ENCODE measurements at places on chromosomes 3 and 15. TPM values are rescaled to one million over a fixed set of nuclear protein-coding genes. Genes with fewer than 3 reads are reported as not detected.

DNA sequence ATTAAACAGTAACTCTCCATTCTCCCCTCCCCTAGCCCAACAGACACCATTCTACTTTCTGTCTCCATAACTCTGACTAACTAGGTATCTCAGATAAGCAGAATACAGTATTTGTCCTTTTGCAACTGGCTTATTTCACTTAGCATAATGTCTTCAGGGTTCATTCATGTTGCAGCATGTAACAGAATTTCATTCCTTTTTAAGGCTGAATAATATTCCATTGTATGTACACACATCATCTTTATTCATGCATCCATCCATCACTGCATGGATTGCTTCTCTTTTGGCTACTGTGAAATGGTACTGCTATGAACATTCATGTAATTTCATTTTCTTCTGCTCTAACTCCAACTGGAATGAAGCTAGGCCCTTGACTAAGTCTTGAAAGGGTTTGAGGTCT is 2.0 kb upstream of the PTPN23 start:
- H3K36me3 ChIP-seq: no peaks in the 10 kb centered on the region
- no peak overlapping the region for H3K4me3 ChIP-seq

DNA sequence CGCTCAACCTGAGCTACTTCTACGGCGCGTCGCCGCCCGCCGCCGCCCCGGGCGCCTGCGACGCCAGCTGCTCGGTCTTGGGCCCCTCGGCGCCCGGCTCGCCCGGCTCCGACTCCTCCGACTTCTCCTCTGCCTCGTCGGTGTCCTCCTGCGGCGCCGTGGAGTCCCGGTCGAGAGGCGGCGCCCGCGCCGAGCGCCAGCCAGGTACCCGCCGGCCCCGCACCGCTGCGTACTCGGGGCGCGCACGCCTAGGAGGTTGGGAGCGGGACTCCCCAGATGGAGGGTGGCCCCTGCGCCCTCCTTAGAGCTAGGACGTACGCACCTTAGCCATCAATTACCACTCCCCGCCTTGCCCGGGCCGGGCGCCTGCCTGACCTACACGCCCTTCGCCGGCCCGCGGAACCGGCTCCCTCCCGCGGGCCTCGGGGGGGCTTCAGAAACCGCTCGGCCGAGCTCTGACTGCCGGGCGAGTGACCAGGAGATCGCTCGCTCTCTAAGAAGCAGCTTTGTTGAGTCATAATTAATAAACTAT is 466 bp downstream of the NFKBIZ start:
- peak overlapping the region; percentile 96 for H3K27ac ChIP-seq
- H3K4me3 ChIP-seq: peak overlapping the region; percentile 90
- DNase-seq: peak; percentile 77
- H3K4me1 ChIP-seq: peaks cover 39% of the 10 kb centered on the region

DNA sequence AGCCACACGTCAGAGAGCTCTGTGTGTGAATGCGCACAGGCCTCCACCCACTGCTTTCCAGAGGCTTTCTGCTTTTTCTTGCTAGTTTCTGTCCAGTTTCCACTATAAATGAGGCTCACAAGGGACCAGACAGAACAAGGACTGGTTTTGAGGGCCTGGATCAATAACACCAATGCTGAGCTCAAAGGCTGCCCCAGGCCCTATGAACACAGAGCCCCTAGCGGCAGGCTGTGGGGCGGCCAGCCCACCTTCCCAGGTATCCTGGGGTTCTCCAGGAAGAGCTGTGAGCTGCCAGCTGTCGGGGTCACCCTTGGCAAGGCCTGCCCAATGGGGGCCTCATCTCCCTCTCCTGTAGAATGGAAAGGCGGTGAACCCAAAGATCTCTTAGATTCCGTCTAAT is 2.2 kb upstream of the ITIH3 start:
- no peak overlapping the region for H3K27ac ChIP-seq
- DNase-seq: no peak
- no peaks in the 10 kb centered on the region for H3K36me3 ChIP-seq

DNA sequence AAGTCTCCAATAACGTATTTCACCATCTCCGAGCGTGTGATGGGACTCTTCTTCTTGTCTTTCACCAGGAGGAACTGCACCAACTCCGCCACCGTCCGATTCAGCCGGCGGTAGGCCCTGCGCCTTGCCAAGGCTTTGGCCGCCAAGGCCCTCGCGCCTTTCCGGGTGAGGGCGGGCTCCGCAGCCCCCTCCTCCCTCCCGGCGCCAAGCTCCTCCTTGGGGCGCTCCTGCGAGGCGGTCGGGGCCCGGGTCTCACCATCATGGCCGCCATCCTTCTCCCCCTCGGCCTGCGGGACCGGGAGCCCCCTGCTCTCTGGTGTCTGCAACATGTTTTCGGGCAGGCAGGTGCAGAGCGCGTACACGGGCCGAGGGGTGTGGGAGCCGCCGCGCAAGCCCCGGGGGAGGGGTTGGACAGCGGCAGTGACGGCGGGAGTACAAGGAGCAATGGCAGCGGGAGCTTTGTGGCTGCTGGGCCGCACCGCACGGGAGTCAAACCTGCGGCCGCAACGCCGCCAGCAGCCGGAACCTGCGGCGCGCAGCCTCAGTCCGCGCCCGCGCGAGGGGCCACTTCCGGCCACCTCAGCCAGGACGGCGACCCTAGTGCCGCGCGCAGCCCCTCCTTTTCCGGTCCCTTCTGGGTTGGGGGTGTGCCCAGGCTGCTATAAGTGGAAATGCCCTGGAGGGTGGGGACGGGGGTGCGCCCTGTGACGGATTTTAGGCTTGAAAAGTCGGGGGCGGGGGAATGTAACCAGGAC is at the start of gene MAGEF1:
TSS of gene MAGEF1 (minus strand) at position 572 of the 755 bp plus-strand sequence. CDS start at position 329, 243 bp downstream.
- H3K4me1 ChIP-seq: peaks cover 10% of the 10 kb centered on the region
- H3K4me3 ChIP-seq: peak within 1 kb of the TSS; percentile 85
- peak; percentile 83 for DNase-seq
- no peaks in the 10 kb centered on the region for H3K27me3 ChIP-seq
- H3K36me3 ChIP-seq: no peaks in the 10 kb centered on the region
- H3K27ac ChIP-seq: peak within 1 kb of the TSS; percentile 88

DNA sequence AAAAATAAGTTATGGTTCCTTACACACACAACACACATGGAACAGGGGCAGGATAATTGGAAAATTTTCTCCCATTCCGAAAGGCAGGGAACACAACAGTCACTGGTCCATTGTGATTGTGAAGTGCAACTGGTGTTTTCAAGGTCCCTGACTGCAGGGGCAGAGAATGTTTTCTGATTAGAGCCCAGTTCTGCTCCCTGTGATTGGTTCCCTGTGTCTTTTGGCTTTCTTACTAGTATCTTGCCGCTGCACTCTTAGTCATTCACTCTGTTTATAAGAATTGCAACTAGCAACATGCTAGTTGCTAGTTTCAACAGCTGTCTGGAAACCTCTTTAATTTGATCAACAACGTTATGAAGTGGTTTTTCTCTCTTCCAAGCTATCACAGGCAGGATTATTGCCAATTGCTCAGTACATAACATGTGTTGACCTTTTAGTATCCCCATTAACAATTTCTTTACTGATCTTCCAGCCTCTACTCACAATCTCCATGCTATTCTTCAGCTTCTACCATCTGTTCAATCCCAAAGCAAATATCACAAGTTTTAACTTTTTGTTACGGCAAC is 177.5 kb downstream of the EPHA6 start:
- no peak overlapping the region for H3K4me3 ChIP-seq
- no peak overlapping the region for H3K27ac ChIP-seq
- no peak for DNase-seq

- H3K4me3 ChIP-seq: no peak overlapping the region
- H3K36me3 ChIP-seq: no peaks in the 10 kb centered on the region
- H3K27ac ChIP-seq: no peak overlapping the region
- H3K4me1 ChIP-seq: no peaks in the 10 kb centered on the region
- DNase-seq: no peak
These were observed 743.8 kb upstream of the GBE1 start for GRCh38 chr3:82505079-82505756.

- no peak overlapping the region for H3K4me3 ChIP-seq
- no peaks in the 10 kb centered on the region for H3K36me3 ChIP-seq
- no peaks in the 10 kb centered on the region for H3K4me1 ChIP-seq
- H3K27ac ChIP-seq: no peak overlapping the region
- DNase-seq: no peak
- H3K27me3 ChIP-seq: no peaks in the 10 kb centered on the region
These were observed 231.0 kb downstream of the SNRPN start for GRCh38 chr15:25185791-25186190.

DNA sequence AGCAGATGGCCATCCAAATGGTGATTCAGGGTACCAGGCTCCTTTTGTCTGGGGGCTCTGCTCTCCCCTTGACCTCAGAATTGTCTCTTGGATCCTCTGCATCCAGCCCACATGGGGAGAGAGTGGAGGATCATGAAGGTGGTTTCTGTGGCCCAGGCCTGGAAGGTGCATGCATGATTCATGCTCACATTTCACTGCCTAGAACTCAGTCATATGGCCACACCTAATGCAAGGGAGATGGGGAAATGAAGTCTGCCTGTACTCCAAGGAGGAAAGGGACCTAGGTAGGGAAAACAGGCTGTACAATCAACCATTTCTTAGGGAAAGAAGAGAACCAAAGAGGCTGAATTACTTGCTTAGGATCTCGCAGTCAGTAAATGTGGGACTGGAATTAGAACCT is 15.1 kb downstream of the HRG start:
- H3K4me3 ChIP-seq: no peak overlapping the region
- no peaks in the 10 kb centered on the region for H3K27me3 ChIP-seq
- no peaks in the 10 kb centered on the region for H3K36me3 ChIP-seq
- no peak for DNase-seq
- H3K4me1 ChIP-seq: no peaks in the 10 kb centered on the region

DNA sequence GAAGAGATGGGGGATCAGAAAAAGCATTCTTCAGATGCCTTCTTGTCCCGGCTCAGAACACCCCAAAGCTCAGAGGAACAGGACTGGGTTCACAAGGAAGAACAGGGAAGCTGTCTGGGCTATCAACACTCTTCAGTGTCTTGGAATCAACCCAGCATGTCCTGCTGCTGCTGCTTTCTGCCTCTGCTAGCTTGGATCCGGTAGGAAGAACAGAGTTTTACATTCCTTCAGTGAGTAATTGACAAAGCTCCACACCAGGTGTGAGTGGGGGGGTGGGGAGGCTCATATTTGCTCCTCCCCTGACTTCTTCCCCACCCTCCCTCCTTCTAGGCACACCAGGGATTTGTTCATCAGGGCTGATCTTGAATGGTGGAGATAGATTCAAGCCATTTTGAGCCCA is 13.1 kb upstream of the ETV5 start:
- no peak overlapping the region for H3K27ac ChIP-seq
- no peak overlapping the region for H3K4me3 ChIP-seq
- DNase-seq: peak; percentile 38
- H3K36me3 ChIP-seq: no peaks in the 10 kb centered on the region
- H3K27me3 ChIP-seq: no peaks in the 10 kb centered on the region

DNA sequence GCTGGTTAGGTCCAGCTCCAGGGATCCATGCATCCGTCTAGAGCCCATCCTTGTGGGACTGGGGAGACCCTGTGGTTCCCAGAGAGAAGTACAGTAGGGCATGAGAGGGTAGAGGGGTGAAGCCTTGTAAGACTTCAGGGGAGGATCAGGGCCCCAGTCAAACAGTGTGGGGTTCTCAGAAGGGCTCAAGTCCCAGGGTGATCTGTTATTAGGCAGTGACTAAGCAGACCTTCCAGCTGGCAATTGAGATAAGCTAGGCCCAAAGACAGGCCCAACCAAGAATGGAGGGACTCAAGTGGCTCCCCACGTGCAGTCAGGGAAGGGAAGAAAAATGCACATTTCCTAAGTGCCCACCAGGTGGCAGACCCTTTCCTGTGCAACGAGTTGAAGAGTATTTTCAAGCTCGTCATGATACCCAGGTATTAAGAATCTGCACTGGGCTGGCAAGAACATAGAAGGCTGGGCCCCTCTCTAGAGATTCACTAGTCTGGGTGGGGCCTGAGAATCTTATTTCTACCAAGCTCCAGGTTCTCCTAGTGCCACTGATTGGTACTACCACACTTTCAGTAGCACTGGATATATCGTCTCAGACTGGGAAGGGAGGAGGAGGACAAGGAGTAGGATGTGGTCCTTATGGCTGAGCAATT is 240.8 kb downstream of the NR1D2 start:
- no peak overlapping the region for H3K27ac ChIP-seq
- no peak overlapping the region for H3K4me3 ChIP-seq
- no peaks in the 10 kb centered on the region for H3K36me3 ChIP-seq
- DNase-seq: peak; percentile 37

DNA sequence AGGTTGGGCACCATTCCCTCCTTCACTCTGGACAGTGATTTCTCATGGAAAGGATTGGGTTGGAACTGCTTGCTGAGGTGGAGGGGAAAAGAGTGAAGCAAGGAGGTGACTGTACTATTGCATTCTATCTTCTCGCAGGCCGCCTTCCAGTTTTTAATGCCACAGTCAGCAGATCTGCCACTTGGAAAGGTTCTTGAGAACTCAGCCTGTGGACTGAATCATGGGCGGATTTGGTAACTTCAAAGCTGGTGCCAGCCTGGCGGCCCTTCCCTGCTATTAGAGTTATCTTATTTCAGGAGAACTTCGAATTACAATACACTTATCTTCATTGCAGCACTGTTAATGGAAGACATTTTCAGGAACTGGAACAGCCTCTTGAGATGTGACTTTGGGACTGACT is 23.1 kb upstream of the SLC28A2 start:
- DNase-seq: peak; percentile 24
- H3K27ac ChIP-seq: peak overlapping the region; percentile 62
- no peaks in the 10 kb centered on the region for H3K27me3 ChIP-seq
- no peaks in the 10 kb centered on the region for H3K36me3 ChIP-seq
- no peak overlapping the region for H3K4me3 ChIP-seq
- H3K4me1 ChIP-seq: peaks cover 24% of the 10 kb centered on the region

GRCh38 chr3:23840521-23840920 is 34.8 kb downstream of the UBE2E1 start:
- no peak overlapping the region for H3K27ac ChIP-seq
- H3K4me1 ChIP-seq: peaks cover 32% of the 10 kb centered on the region
- DNase-seq: no peak
- H3K27me3 ChIP-seq: no peaks in the 10 kb centered on the region

DNA sequence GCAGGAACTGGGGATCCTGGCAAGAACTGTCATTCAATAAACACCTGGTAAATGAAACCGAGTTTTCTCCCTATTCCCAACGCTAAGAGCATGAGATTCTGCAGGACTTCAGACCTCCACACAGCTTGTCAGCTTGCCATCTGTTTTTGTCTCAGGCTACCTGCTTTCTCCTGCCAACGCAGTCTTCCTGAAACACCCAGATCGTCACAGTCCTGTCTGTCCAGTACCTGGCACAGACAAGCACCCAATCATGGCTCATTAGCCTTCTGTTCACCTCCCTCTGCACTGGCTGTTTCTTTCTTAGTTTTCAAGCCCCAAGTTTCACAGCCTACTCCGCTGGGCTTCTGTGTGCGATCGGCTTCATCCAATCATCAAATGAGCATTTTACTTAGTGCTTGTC is 5.0 kb downstream of the SLC12A8 start:
- DNase-seq: no peak
- H3K27ac ChIP-seq: peak overlapping the region; percentile 30
- H3K4me3 ChIP-seq: no peak overlapping the region
- H3K36me3 ChIP-seq: no peaks in the 10 kb centered on the region
- peaks cover 4% of the 10 kb centered on the region for H3K4me1 ChIP-seq

CCDC9B gene
- 0.58 TPM for total RNA-seq

AMT gene
- 14.7 TPM for total RNA-seq

TM2D3 gene
- 20.4 TPM for total RNA-seq

GCSAM gene
- not detected for total RNA-seq

Measured in stomach (tissue), 19 donors.